Kidney capillary endothelial cell (primary cell): ENCODE measurements at places on chromosomes 4 and X.

GRCh38 chr4:107951551-107951950, 20.2 kb downstream of the CYP2U1 start:
- no peak for DNase-seq

DNA sequence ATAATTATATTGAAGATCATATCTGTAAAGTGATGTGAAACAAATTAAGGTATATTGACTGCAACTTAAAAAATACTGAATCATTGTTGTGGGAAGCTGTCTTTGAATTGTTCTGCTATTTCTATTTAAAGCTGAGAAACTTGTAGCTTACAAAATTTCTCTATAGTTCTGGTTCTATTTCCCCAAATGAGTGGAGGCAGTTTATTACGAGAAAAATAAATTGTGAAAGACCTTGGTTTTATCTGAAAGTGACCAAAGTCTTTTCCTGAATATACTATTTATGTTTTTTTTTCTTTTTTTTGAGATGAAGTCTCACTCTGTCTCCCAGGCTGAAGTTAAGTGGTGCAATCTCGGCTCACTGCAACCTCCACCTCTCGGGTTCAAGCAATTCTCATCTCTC, 165.4 kb downstream of the SH3BGRL start:
- DNase-seq, result no peak

DNA sequence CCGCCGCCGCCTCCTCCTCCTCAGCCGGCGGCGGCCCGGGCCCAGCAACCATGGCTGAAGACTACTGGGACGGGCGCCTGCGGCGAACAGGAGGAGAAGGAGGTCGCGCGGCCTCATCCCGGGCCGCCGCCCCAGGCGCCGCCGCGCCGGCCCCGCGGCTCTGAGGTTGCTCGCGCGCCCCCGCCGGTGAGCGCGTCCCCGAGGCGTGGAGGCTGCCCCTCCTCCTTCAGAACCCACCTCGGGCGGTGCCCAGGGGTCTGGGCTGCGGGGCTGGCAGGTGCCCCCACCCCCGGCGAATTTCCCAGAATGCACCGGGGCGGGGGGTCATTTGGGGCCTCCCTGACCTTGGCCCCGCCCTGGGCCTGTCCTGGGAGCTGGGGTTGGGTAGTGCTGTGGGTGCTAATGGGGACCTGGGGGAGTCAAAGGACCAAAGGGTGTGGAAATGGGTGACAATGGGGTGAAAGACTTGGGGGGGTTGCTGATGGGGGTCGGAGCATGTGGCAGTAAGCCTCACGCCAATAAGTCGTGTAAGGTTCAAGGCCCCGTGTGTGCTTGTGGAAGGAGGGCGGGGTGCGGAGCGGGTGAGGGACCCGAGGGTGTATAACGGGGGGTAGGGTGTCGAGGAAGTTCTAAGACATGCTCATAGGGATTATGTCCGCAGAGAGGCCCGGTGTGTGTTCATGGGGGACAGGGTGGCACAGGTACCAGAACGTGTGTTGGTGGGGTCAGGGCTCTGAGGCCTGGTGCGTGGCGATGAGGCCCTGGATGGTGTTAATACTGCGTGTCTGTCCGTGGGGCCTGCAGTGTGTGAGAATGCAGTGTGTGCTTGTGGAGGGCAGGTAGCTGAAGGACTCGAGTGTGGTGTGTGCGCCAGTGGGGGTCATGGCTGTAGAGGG, 687 bp downstream of the CDK16 start:
- DNase-seq, result no peak

DNA sequence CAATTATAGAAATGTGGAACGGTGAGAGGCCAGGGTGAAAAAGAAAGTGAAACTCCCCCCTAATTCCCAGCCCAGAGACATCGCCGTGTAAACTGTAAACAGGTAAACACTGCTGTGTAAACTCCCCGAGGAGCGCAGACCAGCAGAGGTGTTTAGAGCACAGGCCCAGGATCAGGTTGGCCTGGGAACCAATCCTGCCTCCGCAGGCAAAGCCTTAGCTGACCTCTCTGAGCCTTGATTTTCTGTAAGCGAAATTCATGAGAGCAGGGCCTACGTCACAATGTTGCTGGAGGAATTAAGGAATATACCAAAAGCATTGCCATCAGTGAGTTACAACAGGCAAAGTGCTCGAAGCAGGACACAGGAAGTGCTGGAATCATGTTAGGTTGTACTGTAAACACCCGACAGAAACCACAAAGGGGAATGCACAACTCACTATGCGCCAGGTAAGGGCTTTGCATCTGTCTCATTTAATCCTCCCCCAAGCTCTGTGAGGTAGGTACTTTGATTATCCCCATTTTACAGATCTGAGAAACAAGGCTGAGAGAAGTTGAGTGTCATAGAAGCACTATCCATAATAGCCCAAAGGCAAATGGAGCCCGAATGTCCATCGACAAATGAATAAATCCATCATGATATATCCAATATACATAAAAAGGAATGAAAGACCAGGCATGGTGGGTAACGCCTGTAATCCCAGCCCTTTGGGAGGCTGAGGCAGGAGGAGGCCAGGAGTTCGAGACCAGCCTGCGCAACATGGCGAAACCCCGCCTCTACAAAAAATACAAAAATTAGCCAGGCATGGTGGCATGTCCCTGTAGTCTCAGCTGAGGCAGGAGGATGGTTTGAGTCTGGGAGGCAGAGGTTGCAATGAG, 30.7 kb upstream of the KIAA0232 start:
- DNase-seq, result no peak

DNA sequence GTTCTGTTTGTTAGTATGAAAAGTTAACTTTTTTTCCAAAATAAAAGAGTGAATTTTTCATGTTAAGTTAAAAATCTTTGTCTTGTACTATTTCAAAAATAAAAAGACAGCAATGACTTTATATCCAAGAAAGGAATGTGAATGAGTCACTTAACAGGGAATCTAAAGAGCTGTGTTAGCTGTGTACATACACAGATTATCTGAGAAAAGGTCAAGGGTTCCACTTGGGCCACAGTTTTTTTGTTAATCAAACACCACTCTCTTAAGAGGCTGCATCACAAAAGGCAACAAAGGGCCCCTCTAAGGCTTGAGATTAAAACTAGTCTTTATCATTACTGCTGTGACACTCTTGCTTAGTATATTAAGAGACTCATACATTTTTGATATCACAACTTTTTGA, 82.1 kb downstream of the FIP1L1 start:
- DNase-seq, result no peak

- DNase-seq, result peak; percentile 21
Measured at GRCh38 chr4:17577665-17578481, 875 bp downstream of the LAP3 start.

GRCh38 chr4:114078636-114079035, 99.2 kb upstream of the ARSJ start:
- DNase-seq, result no peak

DNA sequence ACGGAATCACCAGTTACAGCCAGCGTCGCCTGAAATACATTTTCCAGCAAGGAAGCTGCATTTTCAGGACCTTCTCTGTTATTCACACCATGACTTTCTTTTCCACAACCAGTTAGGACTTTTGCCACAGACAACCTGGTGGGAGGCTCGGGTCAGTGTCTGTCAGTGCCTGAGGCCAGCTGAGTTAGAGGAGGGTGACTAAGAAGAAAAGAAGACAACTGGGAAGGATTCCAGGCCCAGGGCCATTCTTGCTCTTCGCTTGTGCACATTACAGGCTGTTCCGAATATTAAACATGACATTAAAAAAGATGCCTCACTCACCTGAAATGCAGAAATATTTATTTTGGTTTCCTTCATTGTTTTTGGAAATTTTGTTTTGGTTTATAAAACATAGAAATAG, 21.4 kb upstream of the CENPU start:
- no peak for DNase-seq

GRCh38 chr4:91909963-91910362, 393.8 kb upstream of the GRID2 start:
- no peak for DNase-seq

DNA sequence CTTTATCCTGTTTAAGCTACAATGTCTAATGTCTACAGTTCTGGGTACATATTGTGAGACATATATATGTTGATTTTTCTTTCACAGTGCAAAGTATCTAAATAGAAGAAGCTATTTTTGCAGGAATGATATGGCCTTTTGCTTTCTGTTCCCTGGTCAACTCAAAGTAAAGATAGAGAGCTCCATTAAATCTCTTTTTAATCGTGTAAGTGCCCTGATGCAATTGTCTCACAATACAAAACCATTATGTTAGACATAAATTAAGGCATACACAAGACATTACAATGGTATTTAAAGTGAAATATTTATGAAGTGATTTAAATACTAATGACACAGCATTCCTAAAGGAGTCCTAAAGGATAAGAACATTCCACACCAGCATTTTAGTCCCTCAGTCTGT, 1559.7 kb upstream of the AGA start:
- no peak for DNase-seq

DNA sequence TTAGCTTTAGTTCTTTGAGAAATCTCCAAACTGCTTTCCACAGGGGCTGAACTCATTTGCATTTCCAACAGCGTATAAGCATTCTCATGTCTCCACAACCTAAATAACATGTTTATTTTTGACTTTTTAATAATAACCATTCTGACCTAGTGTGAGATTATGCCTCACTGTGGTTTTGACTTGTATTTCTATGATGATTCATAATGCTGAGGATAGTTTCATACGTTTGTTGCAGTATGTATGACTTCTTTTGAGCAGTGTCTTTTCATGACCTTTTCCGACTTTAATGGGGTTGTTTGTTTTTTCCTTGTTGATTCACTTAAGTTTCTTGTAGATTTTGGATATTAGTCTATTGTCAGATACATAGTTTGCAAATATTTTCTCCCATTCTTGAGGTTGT, 1833.0 kb upstream of the PCDH10 start:
- DNase-seq, result no peak

DNA sequence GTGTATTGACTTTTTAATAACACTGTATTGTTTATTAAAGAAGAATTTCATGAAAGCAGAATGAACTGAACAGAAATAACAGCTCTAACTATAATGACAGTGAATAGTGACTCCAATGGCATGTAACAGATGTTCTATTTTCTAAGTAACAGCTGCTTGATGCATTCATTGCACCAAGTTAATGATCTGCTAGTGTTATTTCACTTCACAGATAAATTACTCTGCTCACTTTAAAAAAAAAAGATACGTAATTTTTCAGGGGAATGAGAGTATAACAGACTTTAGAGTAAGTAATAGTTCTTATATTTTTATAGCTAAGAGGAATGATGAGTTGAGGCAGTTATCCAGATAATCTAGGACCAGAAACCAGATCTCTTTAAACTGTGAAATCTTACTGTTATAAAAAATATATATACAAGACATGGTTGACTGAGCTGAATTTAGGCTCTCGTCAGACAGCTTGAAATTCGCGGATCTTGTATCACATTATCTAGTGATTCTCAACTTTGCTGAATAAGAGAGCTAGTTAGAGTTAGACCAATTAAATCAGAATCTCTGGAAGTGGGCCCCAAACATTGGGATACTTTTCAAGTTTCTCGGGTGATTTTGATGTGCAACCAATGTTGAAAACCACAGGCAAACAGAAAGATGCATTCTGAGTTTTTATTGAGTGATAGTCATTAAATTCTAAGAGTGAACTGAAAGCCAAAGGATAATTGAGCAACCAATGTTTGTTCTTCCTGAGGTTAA, 840.7 kb downstream of the DMD start:
- no peak for DNase-seq

GRCh38 chrX:20742106-20742505, 475.4 kb upstream of the RPS6KA3 start:
- no peak for DNase-seq

GRCh38 chr4:118743867-118744266, 58.7 kb downstream of the METTL14 start:
- DNase-seq, result no peak

DNA sequence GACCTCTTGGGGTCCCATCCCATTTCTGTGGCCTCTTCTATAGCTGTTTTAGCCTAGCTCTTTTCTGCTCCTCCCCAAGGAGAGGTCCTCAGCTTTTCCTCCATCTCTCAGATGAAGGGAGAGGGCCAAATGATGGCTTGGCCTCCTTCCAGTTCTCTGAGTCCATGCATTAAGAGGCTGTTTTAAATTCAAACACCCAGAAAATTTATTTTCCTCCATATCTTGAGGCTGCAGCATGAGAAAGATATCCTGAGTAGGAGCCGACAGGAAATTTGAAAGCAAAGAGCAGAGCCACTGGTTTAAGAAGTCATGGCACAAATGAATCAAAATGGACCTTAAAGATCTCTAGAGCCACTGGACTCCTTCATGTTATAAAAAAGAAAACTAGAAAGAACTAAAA, 558.8 kb downstream of the MID1IP1 start:
- DNase-seq, result no peak

GRCh38 chr4:186584912-186585311, 29.5 kb upstream of the MTNR1A start:
- no peak for DNase-seq

GRCh38 chrX:22121161-22121560, 89.0 kb downstream of the PHEX start:
- DNase-seq, result no peak

DNA sequence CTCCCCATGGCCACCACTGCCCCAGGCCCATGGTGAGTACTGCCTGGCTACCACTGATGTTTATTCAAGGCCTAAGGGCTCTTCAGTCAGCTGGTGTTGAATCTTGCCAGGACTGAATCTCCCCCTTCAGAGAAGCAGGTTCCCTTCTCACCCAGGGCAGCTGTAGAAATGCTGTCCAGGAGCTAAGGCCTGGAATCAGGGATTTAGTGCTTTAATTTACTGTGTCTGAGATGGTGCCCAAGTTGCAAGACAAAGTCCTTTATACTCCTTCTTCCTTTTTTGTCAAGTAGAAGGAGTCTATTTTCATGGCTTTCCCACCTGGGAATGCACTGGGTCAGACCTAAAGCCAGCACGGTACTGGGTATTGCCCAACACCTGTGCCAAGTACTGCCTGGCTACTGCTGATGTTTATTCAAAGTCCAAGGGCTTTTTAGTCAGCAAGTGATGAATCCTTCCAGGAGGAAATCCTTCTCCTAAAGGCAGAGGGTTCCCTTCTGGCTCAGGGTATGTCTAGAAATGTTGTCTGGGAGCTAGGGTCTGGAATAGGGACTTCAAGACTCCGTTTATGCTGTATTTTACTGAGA, 117.6 kb upstream of the ATOH1 start:
- no peak for DNase-seq

DNA sequence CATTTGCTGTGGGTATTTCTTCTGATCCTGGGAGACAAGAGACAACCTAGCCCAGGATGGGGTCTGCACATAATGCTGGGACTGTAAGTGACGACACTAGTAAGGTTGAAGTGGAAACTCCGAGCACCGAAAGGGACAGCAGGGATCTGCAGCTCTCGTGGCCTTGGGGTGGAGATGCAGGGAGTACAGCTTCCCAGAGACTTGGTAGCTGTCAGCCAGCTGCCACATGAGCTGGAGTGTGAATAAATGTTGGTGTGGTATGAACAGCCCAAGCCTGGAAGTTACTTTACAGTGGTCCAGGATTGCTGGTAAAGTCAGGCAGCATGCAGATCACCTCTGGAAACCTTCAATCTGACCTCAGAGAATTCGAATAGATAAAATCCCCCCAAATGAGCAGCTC, 97.6 kb downstream of the FAM193A start:
- DNase-seq, result no peak

DNA sequence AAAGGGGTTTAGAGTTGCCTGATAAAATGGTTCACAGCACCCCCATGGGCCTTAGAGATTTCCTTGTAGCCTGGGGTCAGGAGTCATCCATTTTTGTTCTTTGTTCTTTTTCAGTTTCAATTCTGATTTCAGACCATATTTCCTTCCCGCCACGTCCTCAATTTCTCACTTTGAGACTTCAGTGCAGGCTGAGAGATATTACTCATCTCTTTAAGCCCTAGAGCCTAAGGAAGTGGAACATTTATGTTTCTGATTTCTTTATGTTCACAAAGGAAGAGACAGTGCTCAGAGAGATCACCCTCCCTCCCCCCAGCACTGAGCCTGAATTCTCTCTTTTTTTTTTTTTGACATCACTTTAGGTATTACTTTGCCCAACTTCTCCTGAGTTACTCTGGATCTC, 56.3 kb downstream of the MSN start:
- peak; percentile 35 for DNase-seq

GRCh38 chr4:157204634-157205244, 15.8 kb upstream of the GRIA2 start:
- no peak for DNase-seq
